Large intestine (tissue), 12 donors: ENCODE measurements at places on chromosomes 6 and 20.
A peak's percentile ranks its signal among the peaks of the same experiment; 100 is the strongest.

GRCh38 chr6:168208402-168208801, 111.2 kb downstream of the DACT2 start:
- no peak overlapping the region for H3K27ac ChIP-seq
- H3K27me3 ChIP-seq, result no peaks in the 10 kb centered on the region
- no peaks in the 10 kb centered on the region for H3K36me3 ChIP-seq
- H3K4me1 ChIP-seq, result no peaks in the 10 kb centered on the region
- H3K4me3 ChIP-seq, result no peak overlapping the region
- DNase-seq, result no peak

- H3K4me1 ChIP-seq, result peaks cover 14% of the 10 kb centered on the region
- no peak overlapping the region for H3K27ac ChIP-seq
- no peak overlapping the region for H3K4me3 ChIP-seq
- DNase-seq, result no peak
Observed at GRCh38 chr6:7900621-7901020, 10.0 kb downstream of the TXNDC5 start.

- H3K4me3 ChIP-seq, result no peak overlapping the region
- H3K27me3 ChIP-seq, result no peaks in the 10 kb centered on the region
- no peaks in the 10 kb centered on the region for H3K4me1 ChIP-seq
Observed at GRCh38 chr6:21785164-21785563, 191.6 kb downstream of the SOX4 start.

- H3K27ac ChIP-seq, result no peak overlapping the region
- no peak overlapping the region for H3K4me3 ChIP-seq
- H3K36me3 ChIP-seq, result no peaks in the 10 kb centered on the region
- no peak for DNase-seq
Observed at GRCh38 chr6:161225681-161226008, 48.2 kb downstream of the AGPAT4 start.

DNA sequence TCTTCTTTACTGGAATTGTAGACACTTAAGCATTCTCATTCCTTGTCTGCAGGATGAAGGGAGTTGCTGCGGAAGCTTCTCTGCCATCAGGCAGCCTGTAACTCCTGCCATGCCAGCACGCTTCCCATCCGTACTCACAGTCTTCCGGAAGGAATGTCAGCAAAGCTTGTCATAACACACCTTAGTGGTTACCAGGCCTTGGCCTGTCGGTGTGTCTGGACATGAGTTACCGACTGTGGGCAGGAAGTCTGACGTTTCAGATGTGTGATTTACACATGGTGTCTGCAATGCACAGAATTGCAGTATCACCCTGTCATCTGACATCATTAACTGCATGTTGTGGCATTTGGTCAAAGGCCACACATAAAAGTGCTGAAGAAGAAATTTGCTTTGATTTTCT, 102.2 kb downstream of the SLC24A3 start:
- no peaks in the 10 kb centered on the region for H3K27me3 ChIP-seq
- no peak overlapping the region for H3K4me3 ChIP-seq
- no peak overlapping the region for H3K27ac ChIP-seq
- no peaks in the 10 kb centered on the region for H3K36me3 ChIP-seq
- no peaks in the 10 kb centered on the region for H3K4me1 ChIP-seq
- no peak for DNase-seq

GRCh38 chr6:44667668-44668390, 280.3 kb downstream of the CDC5L start:
- no peak overlapping the region for H3K27ac ChIP-seq
- H3K36me3 ChIP-seq, result no peaks in the 10 kb centered on the region
- peak; percentile 31 for DNase-seq
- H3K4me1 ChIP-seq, result peaks cover 4% of the 10 kb centered on the region
- no peak overlapping the region for H3K4me3 ChIP-seq

DNA sequence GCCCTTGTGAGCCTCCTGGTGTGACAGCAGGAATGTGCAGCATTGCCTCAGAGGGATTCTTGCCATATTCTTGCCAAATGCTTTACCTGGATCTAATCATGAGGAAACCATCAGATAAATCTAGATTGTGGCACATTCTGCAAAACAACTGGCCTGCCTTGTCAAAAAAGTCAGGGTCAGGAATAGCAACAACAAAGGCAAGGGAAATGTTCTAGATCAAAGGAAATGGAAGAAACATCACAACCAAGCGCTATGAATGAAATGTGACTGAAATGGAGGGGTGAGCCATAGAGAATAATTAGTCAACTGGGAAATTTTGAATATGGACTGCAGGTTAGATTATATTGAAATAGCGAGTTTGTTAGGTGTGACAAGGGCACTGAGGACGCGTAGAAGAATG, 262.6 kb upstream of the CDYL start:
- no peak overlapping the region for H3K4me3 ChIP-seq
- H3K27ac ChIP-seq, result no peak overlapping the region
- no peaks in the 10 kb centered on the region for H3K4me1 ChIP-seq
- no peaks in the 10 kb centered on the region for H3K36me3 ChIP-seq

DNA sequence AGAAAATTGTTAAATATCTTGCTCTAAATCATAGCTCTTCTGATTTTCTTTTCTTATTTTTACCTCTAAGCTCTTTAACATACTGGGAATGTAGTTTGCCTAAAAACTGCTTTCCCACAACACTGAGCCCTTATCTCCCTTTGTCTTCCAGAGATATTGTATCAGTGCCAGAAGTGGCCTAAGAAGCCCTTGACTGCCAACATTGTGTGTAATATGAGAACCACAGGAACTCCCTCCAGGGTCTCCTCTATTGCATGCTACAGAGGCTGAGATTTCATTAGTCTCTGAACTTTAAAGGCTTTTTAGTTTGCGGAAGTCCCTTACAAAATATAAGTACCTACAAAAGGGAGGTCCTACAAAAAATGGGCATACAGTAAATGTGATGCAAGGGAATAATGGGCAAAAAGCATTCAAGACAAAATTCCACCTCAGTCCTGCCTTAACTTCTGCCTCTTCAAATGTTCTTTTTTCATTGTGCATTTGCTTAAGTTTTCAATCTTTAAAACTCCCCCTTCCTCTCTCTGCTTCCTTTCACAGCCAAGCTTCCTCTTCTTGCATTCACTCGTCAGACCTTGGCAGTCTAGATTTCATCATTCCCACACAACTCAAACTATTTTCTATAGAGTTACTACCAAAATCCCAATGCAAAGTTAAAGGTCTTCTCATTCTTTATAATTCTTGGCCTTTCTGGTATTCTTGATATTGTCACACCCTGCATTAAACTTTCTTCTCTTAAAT, 76.5 kb downstream of the ADGRG6 start:
- no peak for DNase-seq
- H3K36me3 ChIP-seq, result no peaks in the 10 kb centered on the region
- no peaks in the 10 kb centered on the region for H3K27me3 ChIP-seq
- no peak overlapping the region for H3K4me3 ChIP-seq
- peaks cover 29% of the 10 kb centered on the region for H3K4me1 ChIP-seq

DNA sequence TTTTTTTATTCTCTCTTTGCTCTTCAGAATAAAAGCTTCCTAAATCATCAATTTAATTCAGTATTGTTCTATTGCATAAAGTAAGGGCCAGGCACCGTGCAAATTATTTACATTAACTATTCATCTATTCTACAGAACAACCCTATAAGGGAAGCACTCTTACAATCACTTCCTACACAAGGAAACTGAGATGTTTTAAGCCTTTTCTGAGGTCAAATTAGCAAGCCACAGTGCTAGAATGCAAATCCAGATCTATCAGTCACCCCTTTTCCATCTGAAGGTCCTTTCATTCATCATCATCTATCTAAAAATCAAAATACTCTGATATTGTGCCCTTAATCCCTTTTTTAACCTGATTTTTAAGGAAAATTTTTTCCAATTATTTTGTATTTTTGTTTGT, 31.2 kb downstream of the FRK start:
- H3K4me3 ChIP-seq, result no peak overlapping the region
- no peaks in the 10 kb centered on the region for H3K36me3 ChIP-seq
- no peak for DNase-seq

GRCh38 chr6:160355001-160355400, 6.8 kb downstream of the SLC22A3 start:
- H3K4me3 ChIP-seq, result no peak overlapping the region
- H3K36me3 ChIP-seq, result no peaks in the 10 kb centered on the region
- DNase-seq, result no peak
- H3K27me3 ChIP-seq, result peaks cover 7% of the 10 kb centered on the region

- no peak overlapping the region for H3K27ac ChIP-seq
- peaks cover 3% of the 10 kb centered on the region for H3K27me3 ChIP-seq
- no peak for DNase-seq
- H3K4me1 ChIP-seq, result no peaks in the 10 kb centered on the region
Observed at GRCh38 chr6:136930528-136930927, 8.4 kb downstream of the SLC35D3 start.

- no peaks in the 10 kb centered on the region for H3K4me1 ChIP-seq
- H3K36me3 ChIP-seq, result peaks cover 54% of the 10 kb centered on the region
- no peak overlapping the region for H3K4me3 ChIP-seq
- no peaks in the 10 kb centered on the region for H3K27me3 ChIP-seq
- no peak overlapping the region for H3K27ac ChIP-seq
Observed at GRCh38 chr20:63602321-63602720, 24.6 kb downstream of the GMEB2 start.

GRCh38 chr6:169824021-169824420, 72.6 kb downstream of the ERMARD start:
- H3K36me3 ChIP-seq, result no peaks in the 10 kb centered on the region
- no peak for DNase-seq
- H3K27ac ChIP-seq, result no peak overlapping the region
- H3K27me3 ChIP-seq, result no peaks in the 10 kb centered on the region

- no peaks in the 10 kb centered on the region for H3K4me1 ChIP-seq
- H3K27me3 ChIP-seq, result no peaks in the 10 kb centered on the region
- peaks cover 28% of the 10 kb centered on the region for H3K36me3 ChIP-seq
- no peak overlapping the region for H3K27ac ChIP-seq
Observed at GRCh38 chr6:70423189-70424134, 10.2 kb downstream of the FAM135A start.

- no peak overlapping the region for H3K4me3 ChIP-seq
- H3K27ac ChIP-seq, result no peak overlapping the region
- H3K36me3 ChIP-seq, result no peaks in the 10 kb centered on the region
- DNase-seq, result no peak
- peaks cover 33% of the 10 kb centered on the region for H3K27me3 ChIP-seq
Observed at GRCh38 chr20:913306-913849, 2.8 kb downstream of the ANGPT4 start.

DNA sequence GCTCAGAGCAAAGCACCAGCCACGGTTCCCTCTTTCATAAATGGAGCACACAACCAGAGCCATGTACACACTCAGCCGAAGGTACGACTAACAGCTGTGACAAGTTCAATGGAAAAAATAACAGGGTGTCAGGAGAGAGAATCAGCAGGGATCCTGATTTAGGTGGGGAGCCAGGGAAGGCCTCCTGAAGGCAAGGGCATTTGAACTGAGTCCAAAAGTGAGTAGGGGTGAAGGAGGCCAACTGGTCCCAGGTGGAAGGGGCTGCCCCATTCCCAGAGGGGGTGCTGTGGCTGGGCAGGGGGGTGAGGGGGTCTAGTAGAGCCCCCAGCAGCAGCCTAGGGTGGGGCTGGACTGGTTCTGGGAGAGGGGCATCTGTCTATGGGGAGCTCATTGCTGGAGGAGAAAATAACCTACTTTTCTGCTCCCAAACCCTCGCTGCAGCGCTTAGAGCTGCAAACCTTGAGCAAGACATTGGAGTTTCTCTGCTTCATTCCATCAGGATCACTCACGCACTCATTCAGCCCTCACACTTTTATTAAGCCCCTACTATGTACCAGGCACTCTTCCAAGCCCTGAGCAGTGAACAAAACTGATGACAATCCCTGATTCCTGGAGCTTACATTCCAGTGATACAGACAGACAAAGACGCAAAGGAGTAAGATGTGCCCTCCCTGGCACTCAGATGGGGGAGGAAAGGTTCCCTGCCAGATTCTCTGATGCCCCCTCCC, 113.5 kb downstream of the TOX2 start:
- H3K4me3 ChIP-seq, result no peak overlapping the region
- H3K36me3 ChIP-seq, result no peaks in the 10 kb centered on the region

DNA sequence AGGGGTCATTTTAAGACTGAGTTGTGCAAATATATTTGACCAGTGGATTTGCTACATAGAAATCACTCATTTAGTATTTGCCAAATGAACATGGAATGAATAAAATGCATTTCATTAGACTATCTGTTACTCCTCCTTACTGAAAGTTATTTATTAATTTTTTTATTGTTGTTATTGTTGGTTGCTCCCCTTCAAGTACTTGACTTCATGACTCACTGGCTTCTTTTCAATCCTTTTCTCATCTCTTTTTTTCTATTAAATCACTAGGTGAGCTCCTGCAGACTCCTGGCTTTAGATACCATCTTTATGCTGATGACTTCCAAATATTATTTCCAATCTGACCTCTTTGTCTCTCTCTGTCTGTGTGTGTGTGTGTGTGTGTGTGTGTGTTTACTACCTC, 192.2 kb upstream of the FAM83B start:
- no peaks in the 10 kb centered on the region for H3K36me3 ChIP-seq
- no peaks in the 10 kb centered on the region for H3K27me3 ChIP-seq
- peaks cover 5% of the 10 kb centered on the region for H3K4me1 ChIP-seq
- DNase-seq, result no peak
- H3K4me3 ChIP-seq, result no peak overlapping the region
- no peak overlapping the region for H3K27ac ChIP-seq

GRCh38 chr20:10769700-10770099, 95.9 kb upstream of the JAG1 start:
- no peak overlapping the region for H3K27ac ChIP-seq
- no peak for DNase-seq
- no peaks in the 10 kb centered on the region for H3K27me3 ChIP-seq
- H3K36me3 ChIP-seq, result no peaks in the 10 kb centered on the region
- H3K4me3 ChIP-seq, result no peak overlapping the region
